ENCODE measurements at places on chromosomes 16 and 17. TPM values are rescaled to one million over a fixed set of nuclear protein-coding genes. Genes with fewer than 3 reads are reported as not detected.
A peak's percentile ranks its signal among the peaks of the same experiment; 100 is the strongest.

Gene GLIS2
- 28.9 TPM for total RNA-seq

Gene CHAD
- total RNA-seq: 0.17 TPM

Gene NAT9
- total RNA-seq: 42.8 TPM

Gene CCL3
- 40.9 TPM for total RNA-seq

Gene CSH1
- total RNA-seq: not detected

Gene AATK
- total RNA-seq: 26.7 TPM

Gene AXIN1
- total RNA-seq: 21.7 TPM

Gene TMC5
- 105 TPM for total RNA-seq

Gene ARL5C
- not detected for total RNA-seq

Gene HCRT
- not detected for total RNA-seq

Gene MEFV
- total RNA-seq: 2.4 TPM

DNA sequence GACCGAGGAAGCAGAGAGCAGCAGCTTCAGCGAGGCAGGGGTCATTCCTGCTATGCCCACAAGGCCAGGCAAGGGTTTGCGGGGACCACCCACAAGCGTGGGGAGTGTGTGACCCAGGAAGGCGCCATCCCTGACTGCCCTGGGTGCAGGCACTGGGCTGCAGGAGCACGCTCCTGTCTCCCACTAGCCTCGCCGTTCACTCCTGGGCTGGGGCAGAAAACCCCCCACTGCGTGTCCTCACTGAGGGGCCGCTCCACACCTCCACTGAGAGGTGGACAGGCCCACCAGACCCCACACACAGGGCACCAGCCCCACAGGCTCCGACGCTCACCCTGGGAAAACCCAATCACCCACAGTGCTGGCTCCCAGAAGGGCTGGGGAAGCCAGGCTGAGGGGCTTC is 56.1 kb downstream of the KLHDC4 start:
- H3K36me3 ChIP-seq: peaks cover 86% of the 10 kb centered on the region
- no peak overlapping the region for H3K27ac ChIP-seq
- H3K4me1 ChIP-seq: no peaks in the 10 kb centered on the region
- no peak overlapping the region for H3K4me3 ChIP-seq

GRCh38 chr16:53779186-53779585 is 75.2 kb downstream of the FTO start:
- H3K36me3 ChIP-seq: no peaks in the 10 kb centered on the region
- no peak for DNase-seq

DNA sequence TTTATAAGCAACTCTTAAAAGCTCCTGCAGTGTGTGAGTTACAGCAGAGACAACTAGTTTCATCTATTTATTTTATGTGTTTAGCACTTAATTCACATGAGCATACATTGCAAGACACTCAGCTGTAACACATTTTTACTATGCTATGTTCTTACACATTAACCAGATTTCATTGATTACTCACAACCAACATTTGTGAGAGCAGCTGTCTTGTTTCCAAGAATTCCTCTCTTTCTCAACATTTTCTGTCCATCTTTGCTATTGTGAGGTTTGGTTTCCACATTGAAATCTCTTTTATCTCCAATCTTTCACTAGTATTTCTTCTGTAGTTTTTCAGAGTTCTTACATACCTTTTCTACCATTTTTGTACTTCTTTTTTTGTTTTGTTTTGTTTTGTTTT is 51.2 kb downstream of the COPRS start:
- no peak overlapping the region for H3K27ac ChIP-seq
- no peak for DNase-seq
- H3K36me3 ChIP-seq: no peaks in the 10 kb centered on the region
- H3K27me3 ChIP-seq: no peaks in the 10 kb centered on the region

DNA sequence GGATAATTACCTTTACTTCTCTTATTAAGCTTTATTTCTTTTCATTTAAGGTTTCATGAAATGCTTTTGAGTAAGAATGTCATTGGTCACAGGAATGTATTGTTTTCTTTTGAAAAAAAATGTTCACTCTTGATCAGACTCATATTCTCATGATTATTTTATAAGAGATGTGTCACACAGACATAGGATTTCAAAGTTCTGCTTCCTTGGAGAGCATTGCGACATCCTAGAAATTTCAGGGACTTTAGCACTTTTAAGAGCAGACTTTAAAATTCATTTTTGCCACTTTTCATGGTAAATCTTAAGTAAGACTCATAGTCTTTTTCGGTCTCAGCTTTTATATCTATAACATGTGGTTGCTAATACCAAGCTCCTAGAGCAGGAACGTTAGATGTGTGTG is 314.7 kb downstream of the CDH8 start:
- H3K27me3 ChIP-seq: no peaks in the 10 kb centered on the region
- H3K4me3 ChIP-seq: no peak overlapping the region
- no peaks in the 10 kb centered on the region for H3K4me1 ChIP-seq
- H3K27ac ChIP-seq: no peak overlapping the region
- DNase-seq: no peak

DNA sequence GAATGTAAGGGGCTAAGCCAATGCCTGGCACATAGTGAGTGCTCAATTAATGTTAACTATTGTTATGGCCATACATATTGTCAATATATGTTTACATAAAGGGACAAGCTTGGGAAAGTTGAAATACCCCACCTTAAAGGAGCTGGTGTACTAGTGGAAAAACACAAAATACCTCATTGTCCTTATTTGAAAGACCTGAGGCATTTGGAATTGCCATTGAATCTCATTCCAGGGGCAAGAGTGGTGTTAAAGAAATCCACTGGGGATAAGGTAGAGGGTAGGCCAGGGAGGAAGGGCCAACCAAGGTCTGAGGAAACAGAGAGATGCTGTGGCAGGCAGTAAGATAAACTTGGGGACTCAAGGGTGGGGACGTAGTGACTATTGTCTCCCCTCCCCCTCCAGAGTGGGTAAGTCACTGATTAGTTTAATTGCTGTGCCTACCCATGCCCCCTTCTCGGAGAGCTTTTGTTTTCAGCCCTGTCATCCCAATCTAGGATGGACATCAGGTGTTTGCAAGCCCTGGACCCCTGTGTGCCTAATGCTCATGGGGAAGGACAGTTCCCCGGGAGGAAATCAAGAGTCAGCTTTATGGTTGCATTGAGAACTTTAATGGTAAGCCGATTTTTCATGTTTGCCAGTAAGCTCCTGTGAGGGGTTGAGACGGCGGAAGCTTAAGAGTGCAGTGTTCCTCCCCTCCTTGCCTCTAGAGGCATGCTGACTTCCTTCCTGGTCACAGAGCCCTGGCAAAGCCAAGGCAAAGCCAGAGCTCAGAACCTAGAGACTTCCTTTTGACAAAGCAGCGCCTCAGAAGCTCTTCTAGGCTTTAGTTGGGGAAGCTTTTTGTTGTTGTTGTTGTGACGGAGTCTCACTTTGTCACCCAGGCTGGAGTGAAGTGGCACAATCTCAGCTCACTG is 2.5 kb upstream of the HEATR9 start:
- H3K27me3 ChIP-seq: no peaks in the 10 kb centered on the region
- no peaks in the 10 kb centered on the region for H3K36me3 ChIP-seq
- no peak for DNase-seq
- peaks cover 6% of the 10 kb centered on the region for H3K4me1 ChIP-seq
- no peak overlapping the region for H3K4me3 ChIP-seq

GRCh38 chr17:71349908-71350600 is 770.8 kb upstream of the SOX9 start:
- H3K4me1 ChIP-seq: no peaks in the 10 kb centered on the region
- no peaks in the 10 kb centered on the region for H3K27me3 ChIP-seq
- H3K36me3 ChIP-seq: no peaks in the 10 kb centered on the region
- DNase-seq: no peak

DNA sequence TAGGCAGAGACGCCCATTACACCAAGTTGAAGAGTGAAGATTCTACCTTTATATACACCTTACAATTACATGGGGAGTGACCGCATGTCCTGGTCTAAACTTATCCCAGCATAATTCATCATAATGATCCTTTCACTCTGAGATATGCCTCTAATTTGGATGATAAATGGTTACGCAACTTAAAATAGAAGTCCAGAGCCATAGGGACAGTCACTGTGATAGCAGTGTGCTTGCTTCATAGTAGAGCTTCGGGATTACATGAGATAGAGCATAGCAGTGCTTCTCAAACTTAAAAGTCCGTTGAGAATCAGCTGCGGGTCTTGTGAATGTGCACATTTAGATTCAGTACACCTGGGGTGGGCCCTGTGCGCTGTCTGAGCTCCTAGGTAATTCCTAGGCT is 16.9 kb downstream of the USP10 start:
- peaks cover 4% of the 10 kb centered on the region for H3K36me3 ChIP-seq
- DNase-seq: no peak
- H3K27me3 ChIP-seq: no peaks in the 10 kb centered on the region
- no peak overlapping the region for H3K4me3 ChIP-seq

DNA sequence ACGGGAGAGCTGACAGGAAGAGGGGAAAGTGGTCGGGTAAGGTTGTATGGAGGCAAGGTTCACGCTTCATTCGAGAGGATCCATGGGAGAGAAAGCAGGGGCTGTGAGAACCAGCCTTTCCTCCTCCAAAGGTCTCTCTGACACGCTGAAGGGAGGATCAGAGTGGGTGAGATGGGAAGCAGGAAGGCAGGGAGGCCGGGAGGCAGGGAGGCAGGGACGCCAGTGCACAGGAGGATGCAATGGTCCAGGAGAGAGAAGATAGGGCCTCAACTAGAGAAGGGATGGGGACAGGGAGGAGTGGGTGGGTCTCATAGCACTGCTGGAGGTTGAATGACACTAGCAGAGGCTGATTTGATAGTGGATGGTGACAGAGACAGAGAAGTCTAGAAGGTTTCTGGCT is 54.1 kb downstream of the PIMREG start:
- no peak for DNase-seq
- no peaks in the 10 kb centered on the region for H3K36me3 ChIP-seq
- H3K4me1 ChIP-seq: no peaks in the 10 kb centered on the region
- no peak overlapping the region for H3K4me3 ChIP-seq

DNA sequence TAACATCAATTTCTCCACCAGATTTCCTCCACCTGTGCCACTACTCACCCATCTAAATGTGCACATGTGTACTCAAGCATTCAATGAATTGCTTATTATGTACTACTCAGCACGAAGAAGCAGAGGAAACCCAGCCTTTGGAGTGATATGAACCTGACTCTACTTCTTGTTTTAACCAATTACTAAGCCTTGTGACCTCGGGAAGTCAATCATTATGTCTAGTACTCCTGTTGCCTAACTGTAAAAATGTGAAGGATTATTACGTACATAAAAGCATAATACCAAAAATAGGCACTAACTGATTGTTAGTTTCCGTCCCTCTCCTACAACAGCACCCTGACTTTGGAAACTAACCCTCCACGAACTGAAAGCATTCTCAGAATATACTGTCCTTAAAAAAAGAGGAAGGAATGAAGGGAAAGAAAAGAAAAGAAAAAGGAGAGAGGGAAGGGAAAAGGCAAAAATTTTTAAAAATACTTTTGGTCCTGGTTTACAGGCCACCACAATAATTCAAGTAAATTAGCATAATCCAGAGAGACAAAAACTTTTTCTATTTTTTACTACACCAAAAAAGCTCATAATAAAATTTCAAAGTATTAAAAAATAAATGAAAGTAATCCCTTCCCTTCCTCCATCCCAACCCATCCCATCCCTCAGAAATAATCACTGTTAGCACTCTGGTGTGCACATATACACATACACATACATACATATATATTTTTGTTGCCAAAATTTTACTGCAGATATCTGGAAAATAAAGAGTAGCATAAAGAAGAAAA is 53.6 kb downstream of the KANSL1 start:
- no peak for DNase-seq
- H3K27ac ChIP-seq: peak overlapping the region; percentile 40
- H3K27me3 ChIP-seq: no peaks in the 10 kb centered on the region
- H3K4me1 ChIP-seq: peaks cover 100% of the 10 kb centered on the region

DNA sequence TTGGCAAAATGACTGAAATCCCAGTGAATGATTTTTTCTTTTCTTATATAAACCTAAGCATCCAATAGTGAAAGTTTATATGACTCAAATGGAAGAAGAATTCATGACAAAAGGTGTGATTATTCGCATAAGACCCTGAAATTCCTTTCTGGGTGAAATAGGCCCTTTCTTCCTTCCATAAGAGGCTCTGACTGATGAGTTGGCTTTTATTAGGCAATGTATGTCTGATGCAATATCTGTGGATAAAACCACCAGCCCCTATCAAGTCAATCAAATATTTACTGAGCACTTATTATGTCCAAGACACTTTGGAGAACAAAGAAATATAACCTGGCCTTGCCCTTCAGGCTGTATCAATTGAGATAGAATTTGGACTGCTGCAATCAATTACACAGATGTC is 316.6 kb downstream of the CDH13 start:
- no peak overlapping the region for H3K27ac ChIP-seq
- no peak for DNase-seq

GRCh38 chr17:47352848-47353247 is 29.1 kb downstream of the EFCAB13 start:
- H3K36me3 ChIP-seq: no peaks in the 10 kb centered on the region
- no peak for DNase-seq
- H3K4me3 ChIP-seq: no peak overlapping the region

GRCh38 chr17:27430383-27430840 is 25.8 kb upstream of the KSR1 start:
- H3K36me3 ChIP-seq: no peaks in the 10 kb centered on the region
- H3K27ac ChIP-seq: no peak overlapping the region
- no peaks in the 10 kb centered on the region for H3K27me3 ChIP-seq
- H3K4me3 ChIP-seq: no peak overlapping the region
- H3K4me1 ChIP-seq: no peaks in the 10 kb centered on the region
- no peak for DNase-seq

GRCh38 chr16:1002399-1003166 is 21.0 kb downstream of the SOX8 start:
- H3K4me3 ChIP-seq: no peak overlapping the region
- H3K36me3 ChIP-seq: no peaks in the 10 kb centered on the region
- H3K27me3 ChIP-seq: peaks cover 75% of the 10 kb centered on the region
- no peak for DNase-seq

- DNase-seq: no peak
- H3K4me3 ChIP-seq: no peak overlapping the region
- no peaks in the 10 kb centered on the region for H3K27me3 ChIP-seq
- no peak overlapping the region for H3K27ac ChIP-seq
These were observed 45.1 kb downstream of the IRX3 start for GRCh38 chr16:54241525-54241924.

DNA sequence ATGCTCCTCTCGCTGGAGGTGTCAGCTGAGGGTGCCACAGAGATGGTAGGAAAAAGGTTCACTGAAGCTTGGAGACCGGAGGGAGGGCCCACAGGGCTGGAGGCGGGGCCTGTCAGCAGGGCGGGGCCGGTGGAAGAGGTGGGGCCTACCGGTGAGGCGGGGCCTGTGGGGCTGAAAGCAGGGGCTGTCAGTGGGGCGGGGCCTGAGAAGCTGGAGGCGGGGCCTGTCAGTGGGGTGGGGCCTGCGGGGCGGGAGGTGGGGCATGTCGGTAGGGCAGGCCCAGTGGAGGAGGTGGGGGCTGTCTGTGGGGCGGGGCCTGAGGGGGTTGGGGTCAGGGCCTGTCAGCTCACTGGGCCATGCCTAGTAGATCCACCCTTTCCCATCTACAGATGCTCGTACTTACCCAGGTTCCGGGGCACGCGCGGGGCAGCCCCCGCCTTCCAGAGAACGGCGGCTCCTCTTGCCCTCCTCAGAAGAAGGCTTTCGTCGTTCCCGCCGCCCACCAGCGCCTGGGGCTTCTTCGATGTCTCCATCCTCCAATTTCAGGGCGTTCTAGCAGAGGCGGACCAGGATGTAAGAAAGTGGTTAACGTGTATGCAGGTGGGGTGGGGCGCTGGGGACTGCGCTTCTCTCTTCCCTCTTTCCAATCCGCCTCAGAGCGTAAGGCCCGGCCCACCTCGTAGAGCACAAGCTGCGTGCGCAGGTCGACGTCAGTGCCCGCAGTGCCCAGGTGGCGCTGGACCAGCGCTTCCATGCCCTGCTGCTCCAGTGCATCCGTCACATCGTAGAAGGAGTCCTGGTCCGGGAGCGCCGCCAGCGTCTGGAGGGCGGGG is 9.8 kb downstream of the TMEM208 start:
- H3K4me1 ChIP-seq: peaks cover 25% of the 10 kb centered on the region
- H3K36me3 ChIP-seq: peaks cover 84% of the 10 kb centered on the region
- DNase-seq: peak; percentile 87
- no peak overlapping the region for H3K27ac ChIP-seq

All from left lung (tissue), 14 donors.